ENCODE measurements at places on chromosomes 1 and 21.

- DNase-seq = no peak
Measured at GRCh38 chr1:57124768-57125446, 159.1 kb upstream of the C8B start.

GRCh38 chr1:84573481-84573966 lies 716 bp downstream of the CTBS start:
- DNase-seq = no peak

DNA sequence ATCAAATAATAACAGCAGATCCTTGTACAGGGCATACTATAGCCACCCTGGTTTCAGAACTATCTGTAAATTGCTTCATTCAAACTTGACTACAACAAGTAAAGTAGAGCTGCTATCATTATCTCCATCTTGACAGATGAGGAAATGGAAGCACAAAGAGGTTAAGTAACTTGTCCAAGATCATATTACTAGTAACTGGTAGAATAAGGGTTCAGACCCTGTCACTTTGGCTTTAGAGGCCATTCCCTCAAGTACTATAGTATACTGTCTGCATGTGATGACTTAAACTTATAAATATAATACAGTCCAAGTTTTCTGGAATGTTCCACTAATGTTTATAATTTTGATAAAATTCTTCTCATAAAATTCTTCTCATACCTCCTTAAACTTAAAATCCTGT lies 24.8 kb downstream of the PGM1 start:
- DNase-seq = no peak

GRCh38 chr1:145689922-145690321 lies 17.2 kb downstream of the PDZK1 start:
- DNase-seq = no peak

GRCh38 chr1:174965362-174966007 lies 34.3 kb upstream of the CACYBP start:
- DNase-seq = no peak

DNA sequence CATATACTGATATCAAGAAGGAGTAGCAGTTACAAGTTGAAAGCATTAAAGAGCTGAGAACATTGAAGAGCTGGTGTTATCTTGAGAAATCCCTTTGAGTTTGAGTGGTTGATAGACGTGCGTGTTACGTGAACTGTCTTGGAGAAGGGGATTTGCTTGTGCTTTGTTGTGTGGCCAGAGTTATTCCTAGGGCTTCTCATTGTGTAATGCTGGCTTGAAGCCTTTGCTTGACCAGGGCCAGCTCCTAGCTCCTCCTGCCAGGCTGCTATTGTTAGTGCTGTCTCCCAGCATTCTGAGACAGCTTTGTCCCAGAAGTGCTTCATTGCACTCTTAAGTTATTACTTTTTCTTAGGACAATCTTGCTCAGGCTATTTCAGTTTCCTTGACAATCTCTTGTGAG lies 116.2 kb upstream of the KCNK2 start:
- DNase-seq = no peak

DNA sequence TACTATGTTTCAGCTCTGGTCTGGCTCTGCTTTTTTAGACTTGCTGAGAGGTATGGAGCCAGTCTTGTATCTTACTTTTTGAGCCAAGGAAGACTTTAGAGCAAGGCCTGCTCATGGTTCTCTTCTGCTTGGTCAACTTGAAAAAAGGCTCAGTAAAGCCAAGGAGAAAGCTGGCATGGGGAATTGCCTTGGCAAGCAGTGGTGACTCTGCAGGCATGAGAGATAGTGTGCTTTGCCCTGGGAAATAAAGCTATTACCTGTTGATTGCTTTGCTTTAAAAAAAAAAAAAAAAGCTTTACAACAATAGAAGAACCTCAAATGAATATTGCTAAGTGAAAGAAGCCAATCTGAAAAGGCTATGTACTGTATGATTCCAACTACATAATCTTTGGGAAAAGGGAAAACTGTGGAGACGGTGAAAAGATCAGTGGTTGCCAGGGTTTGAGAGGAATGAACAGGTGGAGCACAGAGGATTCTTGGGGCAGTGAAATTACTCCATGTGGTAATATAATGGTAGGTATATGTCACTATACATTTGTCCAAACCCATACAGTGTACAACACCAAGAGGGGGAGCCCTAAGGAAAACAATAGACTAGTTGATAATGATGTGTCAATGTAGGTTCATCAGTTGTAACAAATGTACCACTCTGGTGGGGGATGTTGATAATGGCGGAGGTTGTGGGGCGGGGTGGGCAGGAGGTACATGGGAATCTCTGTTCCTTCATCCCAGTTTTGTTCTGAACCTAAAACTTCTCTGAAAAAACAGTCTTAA lies 87.6 kb downstream of the HMCN1 start:
- DNase-seq = no peak

DNA sequence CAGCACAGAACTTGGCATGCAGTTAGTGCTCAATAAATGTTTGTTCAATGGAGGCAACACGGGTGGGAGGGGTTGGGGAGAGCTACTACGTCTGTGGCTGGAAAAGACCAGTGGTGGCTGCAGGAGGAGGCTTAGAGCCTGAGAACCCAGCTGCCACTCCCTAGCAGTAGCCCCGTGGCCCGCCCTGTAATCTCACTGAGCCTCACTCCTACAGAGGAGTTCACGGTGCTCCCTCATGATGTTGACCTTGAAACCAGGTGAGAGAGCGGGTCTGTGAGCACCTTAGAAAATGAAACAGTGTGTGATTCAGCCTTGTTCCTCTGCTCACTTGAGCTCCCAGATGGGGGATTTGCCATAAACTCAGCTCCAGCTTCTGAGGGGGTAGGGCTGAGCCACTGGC lies 299.6 kb downstream of the NPHP4 start:
- DNase-seq = no peak

- no peak for DNase-seq
Measured at GRCh38 chr1:45325851-45326506, 716 bp upstream of the HPDL start.

DNA sequence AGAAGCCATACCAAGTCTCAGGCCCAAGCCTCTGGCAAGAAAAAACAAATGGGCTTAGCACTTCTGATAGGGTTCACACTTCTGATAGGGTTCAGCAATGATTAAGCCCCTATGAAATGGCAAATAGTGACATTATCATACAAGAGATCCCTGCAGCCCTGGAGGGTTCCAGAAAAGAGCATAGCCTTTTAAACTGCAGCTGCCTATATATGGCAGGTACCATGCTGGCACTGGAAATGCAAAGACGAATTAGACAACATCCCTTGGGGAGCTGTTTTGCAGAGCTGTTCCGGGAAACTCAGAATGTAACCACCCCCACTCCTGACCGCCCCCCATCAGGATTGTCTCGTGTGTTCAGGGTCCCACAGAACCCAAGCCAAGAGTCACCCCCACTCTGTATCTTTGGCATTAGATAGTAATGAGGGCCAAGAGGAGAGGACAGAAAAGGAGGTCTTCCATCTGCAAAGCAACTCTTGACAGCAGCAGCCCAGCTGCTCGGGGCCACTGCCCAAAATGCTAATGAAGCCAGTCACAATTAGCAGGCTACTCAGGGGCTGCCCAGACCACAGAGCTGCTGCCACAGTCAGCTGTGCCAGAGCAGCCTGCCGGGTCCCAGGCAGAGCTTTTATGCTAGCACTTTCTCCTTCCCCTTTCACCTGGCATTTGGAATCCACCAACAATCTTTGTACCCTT lies 50.9 kb downstream of the ITPKB start:
- no peak for DNase-seq

DNA sequence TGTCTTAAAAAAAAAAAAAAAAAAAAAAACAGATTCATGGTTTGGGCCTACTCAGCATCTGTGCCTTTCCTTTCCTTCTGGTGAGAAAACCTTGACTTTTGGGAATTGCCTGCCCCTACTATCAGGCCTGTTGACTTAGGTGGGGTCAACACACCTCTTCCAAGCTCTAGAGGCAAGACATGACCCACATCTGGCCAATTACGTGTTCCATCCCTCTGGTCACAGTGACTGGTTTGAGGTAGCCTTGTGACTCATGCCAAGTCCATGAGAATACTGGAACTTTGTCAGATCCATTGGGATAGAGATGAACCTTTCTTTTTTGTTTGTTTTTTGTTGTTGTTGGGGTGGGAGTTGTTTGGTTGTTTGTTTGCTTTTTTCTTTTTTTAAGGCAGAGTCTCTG lies 37.3 kb upstream of the KHDRBS1 start:
- DNase-seq = no peak

DNA sequence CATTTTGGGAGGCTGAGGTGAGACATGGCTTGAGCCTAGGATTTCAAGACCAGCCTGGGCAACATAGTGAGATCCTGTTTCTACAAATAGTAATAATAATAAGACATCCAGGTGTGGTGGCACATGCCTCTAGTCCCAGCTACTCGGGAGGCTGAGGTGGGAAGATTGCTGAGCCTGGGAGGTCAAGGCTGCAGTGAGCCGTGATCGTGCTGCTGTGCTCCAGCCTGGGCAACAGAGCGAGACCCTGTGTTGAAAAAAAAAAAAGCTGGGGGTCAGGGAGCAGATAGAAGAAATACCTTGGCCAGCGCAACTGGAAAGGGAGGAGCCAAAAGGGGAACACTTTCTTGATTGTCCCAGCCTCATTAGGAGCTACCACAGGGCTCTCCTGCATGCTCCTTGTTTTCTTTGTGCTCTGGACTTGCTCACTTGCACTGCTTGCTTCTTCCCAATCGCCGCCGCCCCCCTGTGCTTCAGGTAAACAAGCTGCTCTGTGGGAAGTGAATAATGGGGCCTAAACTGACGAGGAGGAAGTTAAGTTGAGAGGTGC lies 31.1 kb downstream of the PBX1 start:
- no peak for DNase-seq

DNA sequence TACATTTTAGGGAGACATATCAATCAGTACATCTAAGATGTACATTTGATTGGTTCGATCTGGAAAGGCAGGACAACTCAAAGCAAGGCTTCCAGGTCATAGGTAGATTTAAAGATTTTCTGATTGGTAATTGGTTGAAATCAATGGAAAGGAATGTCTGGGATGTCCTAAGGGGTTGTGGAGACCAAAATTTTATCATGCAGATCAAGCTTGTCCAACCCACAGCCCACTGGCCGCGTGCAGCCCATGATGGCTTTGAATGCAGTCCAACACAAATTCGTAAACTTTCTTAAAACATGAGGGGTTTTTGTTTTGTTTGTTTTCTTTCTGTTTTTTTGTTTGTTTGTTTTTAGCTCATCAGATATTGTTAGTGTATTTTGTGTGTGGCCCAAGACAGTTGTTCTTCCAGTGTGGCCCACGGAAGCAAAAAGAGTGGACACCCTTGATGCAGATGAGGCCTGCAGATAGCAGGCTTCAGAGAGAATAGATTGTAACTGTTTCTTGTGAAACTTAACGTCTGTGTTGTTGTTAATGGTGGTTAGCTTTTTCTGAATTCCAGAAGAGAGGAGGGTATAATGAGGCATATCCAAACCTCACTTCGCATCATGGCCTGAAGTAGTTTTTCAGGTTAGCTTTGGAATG lies 3.1 kb downstream of the IFNAR1 start:
- no peak for DNase-seq

GRCh38 chr1:53822931-53823330 lies 15.2 kb downstream of the NDC1 start:
- DNase-seq = no peak

DNA sequence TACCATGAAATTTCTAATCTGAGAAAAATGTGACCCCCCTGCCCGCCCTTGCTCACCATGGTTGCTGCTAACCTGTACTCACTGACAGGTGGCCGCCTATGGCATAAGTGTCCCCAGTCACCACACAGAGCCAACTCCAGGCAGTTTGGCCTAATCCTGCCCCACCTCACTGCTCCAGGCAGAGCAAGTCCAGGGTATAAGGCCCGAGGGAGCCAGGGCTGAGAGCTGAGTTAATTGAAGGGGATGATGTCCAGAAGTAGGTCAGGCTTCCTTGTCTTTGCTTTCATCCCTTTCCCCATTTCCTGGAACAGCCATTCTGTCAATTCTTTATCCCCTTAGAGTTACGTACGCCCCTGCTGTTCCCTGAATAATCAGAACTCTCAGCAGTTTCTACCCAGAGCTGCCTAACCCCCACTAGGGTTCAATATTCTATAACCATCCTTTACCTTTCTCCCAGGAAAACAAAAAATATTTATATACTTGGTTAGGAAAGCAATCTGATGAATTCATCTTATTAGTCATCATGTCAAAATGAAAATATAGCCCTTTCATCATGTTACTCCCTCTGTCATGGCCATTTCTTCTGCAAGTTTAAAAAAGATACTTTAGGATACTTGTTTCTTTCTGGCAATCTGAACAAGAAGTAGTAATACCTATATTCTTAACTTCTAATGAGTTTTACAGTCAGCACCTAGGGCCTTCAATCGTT lies 29.4 kb upstream of the CD101 start:
- DNase-seq = no peak

- no peak for DNase-seq
Measured at GRCh38 chr1:214310010-214310409, 29.1 kb downstream of the SMYD2 start.

- no peak for DNase-seq
Measured at GRCh38 chr1:59500950-59501742, 204.3 kb downstream of the FGGY start.

GRCh38 chr1:209607102-209607794 lies 23.7 kb downstream of the CAMK1G start:
- DNase-seq = no peak

GRCh38 chr1:42736152-42736551 lies 3.9 kb downstream of the CLDN19 start:
- DNase-seq = no peak

GRCh38 chr1:145758116-145758515 lies 38.8 kb downstream of the CD160 start:
- no peak for DNase-seq

DNA sequence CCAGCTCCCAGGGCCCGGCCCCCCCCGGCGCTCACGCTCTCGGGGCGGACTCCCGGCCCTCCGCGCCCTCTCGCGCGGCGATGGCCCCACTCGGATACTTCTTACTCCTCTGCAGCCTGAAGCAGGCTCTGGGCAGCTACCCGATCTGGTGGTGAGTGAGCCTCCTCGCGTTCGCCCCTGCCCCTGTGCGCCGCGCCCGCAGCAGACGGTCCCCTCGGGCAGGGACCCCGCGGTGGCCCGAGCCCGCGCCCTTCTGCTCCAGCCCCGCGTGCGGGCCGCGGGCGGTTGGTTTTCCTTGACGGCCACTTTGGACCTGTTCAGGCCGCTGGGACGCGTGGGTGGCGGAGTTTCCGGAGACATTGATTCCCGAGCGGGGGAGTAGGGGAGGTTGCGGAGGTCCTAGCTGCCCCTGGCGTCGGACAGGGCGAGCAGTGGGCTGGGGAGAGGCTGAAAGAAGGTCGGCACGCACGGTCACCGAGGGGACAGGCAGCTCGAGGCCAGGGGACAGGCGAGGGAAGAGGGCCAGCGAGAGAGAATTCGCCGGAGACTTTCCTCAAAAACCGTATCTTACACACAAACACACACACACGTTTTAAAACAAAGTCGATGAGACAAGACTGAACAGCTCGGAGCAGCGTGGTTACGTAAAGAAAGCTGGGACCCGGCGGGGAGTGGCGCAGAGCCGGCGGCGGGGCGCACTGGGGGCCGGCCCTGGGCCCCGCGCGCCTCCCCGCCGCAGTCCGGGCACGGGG lies 427 bp downstream of the WNT3A start:
- no peak for DNase-seq

- DNase-seq = no peak
Measured at GRCh38 chr1:244006961-244007360, 44.1 kb upstream of the ZBTB18 start.

GRCh38 chr1:224763126-224763775 lies 147.1 kb downstream of the CNIH3 start:
- DNase-seq = no peak

All from stimulated activated naive CD4-positive, alpha-beta T cell (primary cell).